ENCODE measurements at places on chromosomes 13 and 19. TPM values are rescaled to one million over a fixed set of nuclear protein-coding genes. Genes with fewer than 3 reads are reported as not detected.
A peak's percentile ranks its signal among the peaks of the same experiment; 100 is the strongest.

- DNase-seq: no peak
These were observed 20.3 kb downstream of the SPATA13 start for GRCh38 chr13:24180750-24181377.

DNA sequence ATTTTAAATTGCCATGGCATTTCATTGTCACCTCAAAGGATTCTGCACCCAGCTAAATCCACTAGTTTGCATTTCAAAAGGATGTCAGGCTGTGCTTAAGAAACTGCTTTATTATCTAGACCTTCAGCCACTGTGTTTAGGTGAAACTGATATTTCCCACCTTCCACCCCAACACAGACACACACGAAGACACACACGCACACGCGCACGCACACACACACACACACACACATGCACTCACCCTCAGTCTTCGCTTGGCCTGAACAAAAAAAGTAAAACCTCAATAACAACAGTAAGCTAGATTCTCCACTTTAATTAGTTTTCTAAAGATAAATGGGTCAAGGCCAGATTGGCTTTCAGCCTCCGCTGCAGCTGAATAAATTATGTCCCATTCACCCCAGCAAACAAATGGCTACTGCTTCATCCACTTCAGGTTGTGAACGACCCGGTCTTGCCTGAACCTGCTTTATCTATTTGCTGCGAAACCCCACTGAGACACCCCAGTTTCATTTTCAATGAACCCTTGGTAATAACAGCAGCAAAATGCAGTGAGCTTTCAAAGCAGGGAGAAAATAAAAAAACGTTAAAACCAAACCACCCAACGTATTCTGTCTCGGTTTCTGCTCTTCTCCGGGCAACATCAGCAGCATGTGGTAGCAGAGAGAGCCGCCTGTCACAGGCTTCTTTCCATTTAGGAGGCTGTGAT is 166.8 kb downstream of the DCT start:
- DNase-seq: no peak

GRCh38 chr19:3202346-3202745 is 16.6 kb downstream of the NCLN start:
- no peak for DNase-seq

DNA sequence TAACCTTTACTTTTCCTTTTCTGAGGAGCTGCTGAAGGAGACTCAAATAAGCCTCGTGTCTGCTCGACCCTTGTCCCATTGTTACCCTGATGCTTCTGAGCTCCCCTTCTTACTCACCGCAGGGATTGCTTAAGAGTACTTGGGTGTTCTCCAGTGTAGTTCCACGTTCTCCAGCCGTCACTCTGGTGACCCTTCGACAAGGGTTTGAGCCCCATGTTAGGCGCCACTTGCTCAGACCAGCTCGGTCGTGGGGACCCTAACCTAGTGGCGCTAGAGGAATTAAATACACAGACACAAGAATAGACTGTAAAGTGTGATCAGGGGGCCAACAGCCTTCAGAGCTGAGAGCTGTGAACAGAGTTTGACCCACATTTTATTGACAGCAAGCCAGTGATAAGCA is 10.3 kb downstream of the ZNF480 start:
- peak; percentile 25 for DNase-seq

DNA sequence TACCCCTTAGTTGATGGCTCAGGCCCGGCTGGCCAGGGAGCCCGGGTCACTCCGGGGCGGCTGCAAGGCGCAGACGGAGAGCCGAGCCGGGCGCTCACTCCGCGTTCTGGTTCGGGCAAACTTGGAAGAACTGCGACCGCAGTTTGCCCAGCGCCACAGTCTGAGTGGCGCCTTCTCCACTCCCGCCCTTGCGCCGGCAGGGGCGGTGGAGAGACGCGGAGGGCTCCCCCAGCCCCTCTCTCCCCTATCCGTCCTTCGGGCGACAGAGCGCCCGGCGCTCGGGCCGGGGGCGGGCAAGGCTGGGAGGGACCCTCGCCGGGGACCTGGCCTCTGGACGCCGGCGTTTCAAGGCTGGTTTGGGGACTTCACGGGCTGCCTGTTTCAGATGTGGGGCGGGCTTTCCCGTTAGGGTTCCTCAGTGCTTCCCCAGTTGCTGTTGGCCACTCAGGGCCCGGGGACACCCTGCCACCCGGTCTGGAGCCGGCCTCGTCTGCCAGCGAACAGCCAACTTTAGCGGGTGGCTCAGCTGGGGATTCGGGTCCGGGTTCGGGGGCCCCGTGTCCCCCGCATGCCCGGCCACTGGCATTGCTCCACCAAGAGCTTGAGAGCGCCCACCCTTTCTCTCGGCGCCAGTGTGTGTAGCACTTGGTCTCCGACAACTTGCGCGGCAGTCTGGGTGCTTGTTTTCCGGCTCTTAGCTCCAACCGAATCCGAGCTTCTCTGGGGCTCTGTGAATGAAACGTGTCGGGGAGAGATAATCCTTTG is 1.5 kb downstream of the GPC6 start:
- DNase-seq: no peak

- no peak for DNase-seq
These were observed 6.6 kb downstream of the THOP1 start for GRCh38 chr19:2791876-2792275.

GRCh38 chr13:89923736-89924135 is 1423.8 kb upstream of the MIR17HG start:
- no peak for DNase-seq

GRCh38 chr13:31346891-31347290 is 147.1 kb downstream of the B3GLCT start:
- no peak for DNase-seq

DNA sequence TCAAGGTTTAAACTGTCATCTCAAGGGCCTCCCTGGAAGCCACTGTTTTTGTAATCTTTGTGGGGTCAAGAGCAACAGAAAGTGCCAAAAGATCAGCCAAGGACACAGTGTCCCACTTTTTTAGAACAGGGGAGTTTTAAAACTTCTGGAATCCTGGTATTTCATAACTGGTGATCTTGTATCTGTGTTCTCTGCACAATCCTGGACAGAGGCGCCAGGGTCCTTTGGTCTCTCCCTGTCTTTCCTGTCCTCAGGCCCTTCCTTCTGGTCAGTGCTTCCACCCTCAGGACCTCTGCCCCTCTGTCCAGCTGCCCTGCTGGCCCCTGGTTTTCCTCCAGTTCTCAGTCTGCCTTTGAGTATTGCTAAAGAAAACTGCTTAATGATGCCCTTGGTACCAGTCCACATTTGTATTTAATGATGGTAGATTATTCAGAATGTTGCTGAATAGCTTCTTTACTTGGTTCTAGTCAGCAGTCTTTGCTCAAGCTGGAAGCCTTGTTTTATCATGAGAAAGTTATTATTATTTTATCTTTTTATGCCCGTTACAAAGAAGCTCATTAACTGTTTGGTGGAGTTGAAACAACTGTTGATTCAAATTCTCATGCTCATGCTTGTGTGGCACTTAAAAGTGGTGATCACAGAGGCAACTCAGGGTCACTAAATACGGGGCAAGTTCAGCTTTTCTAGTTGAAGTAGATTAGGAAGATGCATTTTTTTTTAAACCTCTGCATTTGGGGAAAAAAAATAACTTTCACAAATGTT is 47.5 kb downstream of the WASF3 start:
- no peak for DNase-seq

DNA sequence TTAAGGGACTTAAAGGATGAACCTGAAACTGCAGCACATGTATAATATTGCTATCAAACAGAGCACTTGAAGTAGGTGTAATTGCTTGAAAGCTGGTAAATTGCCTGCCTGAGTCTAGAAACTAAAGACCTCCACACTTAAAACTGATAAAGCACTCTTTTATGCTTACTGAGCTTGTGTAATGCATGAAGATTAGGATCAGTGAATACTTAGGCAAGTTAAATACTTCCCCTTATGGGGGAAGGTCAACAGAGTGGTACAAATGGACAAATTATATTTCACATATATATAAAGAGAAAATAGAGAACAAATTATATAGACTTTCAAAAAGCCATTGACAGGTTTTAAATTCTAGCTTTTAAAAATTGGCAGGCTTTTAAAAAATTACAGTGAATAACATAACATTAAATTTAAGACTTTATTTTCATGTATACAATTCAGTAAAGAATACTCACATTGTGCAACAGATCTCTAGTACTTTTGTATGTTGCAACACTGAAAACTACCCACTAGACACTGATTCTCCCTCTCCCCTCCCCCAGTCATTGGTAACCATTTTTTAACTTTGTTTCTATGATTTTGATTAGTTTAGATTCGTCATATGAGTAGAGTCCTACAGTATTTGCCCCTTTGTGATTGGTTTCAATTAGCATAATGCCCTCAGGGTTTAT is 23.9 kb downstream of the PIBF1 start:
- DNase-seq: no peak

- DNase-seq: peak; percentile 87
These were observed 9.8 kb upstream of the DPF1 start for GRCh38 chr19:38233740-38234251.

DNA sequence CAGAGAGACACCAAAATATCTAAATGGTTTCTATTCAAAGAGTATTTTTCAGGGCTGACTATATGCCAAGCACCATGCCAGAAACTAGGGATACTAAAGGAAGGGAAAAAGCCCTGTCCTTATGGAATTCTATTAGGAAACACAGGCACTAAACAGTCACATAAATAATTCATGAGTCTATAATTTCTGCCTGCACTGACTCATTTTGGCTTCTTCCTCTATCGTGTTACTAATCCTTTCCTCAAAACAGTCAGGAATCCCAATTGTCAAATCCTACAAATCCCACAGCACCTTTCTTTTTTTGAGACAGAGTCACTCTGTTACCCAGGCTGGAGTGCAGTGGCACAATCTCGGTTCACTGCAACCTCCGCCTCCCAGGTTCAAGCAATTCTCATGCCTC is 29.2 kb downstream of the XPO4 start:
- DNase-seq: peak; percentile 55

GRCh38 chr19:16076154-16076957 is at the start of gene TPM4:
TPM4 (plus strand) TSS chr19:16076495; CDS start chr19:16076566, 71 bp downstream.
- peak; percentile 93 for DNase-seq

GRCh38 chr19:347946-348861 is 3.6 kb upstream of the MIER2 start:
- peak; percentile 90 for DNase-seq

DNA sequence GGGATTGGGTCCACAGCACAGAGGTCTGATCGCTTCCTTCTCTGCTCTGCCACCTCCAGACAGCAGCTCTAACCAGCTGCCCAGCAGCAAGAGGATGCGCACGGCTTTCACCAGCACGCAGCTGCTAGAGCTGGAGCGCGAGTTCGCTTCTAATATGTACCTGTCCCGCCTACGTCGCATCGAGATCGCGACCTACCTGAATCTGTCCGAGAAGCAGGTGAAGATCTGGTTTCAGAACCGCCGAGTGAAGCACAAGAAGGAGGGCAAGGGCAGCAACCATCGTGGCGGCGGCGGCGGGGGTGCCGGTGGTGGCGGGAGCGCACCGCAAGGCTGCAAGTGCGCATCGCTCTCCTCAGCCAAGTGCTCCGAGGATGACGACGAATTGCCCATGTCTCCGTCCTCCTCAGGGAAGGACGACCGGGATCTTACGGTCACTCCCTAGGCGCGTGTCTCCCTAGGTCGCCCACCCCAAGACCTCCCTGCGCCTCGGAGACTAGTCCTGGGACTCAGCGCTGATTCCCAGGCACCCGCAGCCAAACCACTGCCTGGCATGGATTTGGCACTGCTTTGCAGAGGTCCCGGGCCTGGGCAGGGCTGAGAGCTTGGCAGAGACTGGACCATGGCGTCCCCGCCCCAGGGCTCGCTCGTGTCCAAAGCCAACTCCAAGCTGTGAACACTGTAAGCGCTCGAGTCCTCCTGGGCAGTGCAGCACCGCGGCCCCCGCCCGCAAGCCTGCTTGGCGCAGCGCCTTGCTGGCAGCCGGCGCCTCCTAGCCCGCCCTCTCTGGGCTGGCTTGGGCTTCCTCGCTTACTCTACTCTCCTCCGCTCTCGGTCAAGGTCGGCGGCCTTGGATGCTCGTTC is 1.5 kb downstream of the GSX1 start:
- no peak for DNase-seq

DNA sequence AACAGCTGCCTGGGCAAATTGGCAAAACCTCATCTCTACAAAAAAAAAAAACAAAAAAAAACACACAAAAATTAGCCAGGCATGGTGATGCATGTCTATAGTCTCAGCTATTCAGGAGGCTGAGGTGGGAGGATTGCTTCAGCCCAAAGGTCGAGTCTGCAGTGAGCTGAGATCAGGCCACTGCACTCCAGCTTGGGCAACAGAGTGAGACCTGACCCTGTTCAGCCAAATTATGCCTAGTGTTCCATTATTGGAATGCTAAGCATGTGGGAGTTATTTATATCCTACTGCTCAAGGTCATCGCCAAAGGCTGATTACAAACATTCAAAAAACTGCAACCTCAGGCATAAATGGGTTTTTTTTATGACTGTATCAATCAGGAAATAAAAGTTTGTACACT is 1251.0 kb upstream of the PCDH9 start:
- no peak for DNase-seq

- no peak for DNase-seq
These were observed 741.1 kb downstream of the DIAPH3 start for GRCh38 chr13:59422646-59423045.

DNA sequence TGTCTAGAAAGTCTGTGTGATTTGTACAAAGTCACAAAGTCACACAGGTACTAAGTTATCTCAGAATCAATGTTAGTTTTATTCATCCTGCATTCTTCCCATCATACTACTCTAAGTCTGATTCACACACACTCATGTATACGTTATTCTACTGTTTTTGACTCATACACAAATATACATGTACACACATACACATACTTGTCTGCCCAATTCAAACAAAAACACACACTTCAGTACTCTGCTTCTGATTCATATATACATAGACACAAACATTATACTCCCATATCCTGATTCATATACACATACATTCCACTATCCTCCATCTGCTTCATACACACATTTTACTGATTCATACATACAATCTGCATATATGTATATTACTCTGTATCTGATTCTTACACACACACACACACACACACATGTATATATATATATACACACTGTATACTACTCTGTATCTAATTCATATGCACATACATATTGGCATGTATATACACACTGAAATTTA is 69.3 kb downstream of the KLF12 start:
- no peak for DNase-seq

SIGLEC12 gene
- not detected for total RNA-seq

ZNF628 gene
- 1.4 TPM for total RNA-seq

DPP9 gene
- 64.4 TPM for total RNA-seq

CLC gene
- total RNA-seq: not detected

SYT5 gene
- not detected for total RNA-seq

CYP2A7 gene
- not detected for total RNA-seq

All from dermis blood vessel endothelial cell (primary cell).